ENCODE measurements at places on chromosomes 1 and 21.

DNA sequence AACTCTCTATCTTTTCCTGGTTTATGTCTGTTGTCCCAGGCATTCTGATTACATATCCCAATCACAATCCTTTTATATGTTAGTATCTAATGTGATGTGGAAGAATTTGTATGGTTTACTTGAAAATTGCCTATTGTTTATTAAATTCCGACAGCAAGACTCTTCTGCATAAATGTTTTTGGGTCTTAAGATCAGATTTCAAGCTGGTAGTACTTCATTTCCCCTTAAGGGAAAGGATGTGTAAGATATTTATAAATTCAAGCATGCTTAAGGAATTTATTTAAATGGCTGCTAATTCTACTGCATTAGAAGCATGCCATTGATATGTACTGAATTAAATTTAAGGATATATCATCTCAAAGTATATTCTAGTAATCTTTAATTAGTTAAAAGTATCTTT, 20.4 kb upstream of the GPR88 start:
- no peak for DNase-seq

DNA sequence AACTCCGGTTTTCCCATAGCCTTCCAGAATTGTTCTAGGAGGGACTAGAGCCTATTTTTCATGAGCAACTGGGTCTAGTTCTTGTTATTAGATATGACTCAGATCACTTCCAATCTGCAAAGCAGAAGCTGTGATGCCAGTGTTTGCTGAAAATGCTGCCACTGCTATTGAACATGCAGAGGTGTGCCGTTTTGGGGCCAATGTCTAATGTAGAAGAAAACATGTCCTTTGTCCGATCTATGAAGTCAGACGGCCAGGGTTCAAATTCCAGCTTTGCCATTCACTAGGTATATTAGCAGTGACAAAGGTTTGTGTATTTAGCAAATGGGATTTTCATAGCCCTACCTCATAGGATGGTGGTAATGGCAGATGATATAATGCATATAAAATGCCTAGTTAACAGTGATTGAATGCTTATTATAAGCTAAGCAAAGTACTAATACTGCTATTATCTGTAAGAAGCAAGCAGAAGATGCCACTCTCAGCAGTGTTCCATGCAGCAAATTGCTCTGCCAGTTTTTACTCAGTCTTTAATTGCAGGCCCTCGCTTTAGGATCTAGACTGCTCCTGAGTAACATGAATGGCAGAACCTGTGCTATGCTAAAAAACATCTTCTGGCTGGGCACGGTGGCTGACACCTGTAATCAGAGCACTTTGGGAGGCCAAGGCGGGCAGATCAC, 40.1 kb upstream of the CXADR start:
- DNase-seq: no peak

DNA sequence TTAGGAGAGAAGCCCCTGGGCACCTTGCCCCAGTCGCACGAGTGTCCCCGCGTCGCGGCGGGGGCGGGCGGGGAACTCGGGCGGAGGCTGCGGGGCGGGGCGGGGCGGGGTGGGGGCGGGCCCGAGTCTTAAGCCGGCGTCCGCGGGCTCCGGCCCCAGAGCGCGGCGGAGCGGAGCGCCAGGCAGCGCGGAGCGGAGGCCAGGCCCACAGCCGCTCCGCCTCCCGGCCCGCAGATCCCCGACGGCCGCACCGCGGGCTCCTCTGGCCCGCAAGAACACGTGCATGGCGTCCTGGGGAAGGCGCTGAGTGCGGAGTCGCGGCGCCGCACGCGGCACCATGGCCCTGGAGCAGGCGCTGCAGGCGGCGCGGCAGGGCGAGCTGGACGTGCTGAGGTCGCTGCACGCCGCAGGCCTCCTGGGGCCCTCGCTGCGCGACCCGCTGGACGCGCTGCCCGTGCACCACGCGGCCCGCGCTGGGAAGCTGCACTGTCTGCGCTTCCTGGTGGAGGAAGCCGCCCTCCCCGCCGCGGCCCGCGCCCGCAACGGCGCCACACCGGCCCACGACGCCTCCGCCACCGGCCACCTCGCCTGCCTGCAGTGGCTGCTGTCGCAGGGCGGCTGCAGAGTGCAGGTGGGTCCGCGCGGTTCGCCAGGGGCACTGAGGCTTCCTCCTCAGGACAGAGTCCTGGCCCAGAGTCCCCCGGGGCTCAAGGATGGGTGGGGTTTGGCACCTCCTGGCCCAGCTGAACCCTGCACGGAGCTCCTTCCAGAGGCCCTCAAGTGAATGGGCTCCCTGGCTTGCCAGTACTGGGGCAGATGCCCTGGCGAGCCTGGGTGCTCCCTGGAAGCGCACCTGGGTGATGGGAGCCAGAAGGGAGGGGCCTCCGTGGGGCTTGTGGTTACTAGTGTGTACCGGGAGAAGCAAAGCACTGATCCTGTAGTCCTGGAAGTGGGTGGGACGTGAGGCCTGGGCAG, at the start of gene ESPN:
Gene ESPN (plus strand): TSS at position 158 of the 975 bp plus-strand sequence. CDS start 180 bp downstream, at position 338.
- no peak for DNase-seq

DNA sequence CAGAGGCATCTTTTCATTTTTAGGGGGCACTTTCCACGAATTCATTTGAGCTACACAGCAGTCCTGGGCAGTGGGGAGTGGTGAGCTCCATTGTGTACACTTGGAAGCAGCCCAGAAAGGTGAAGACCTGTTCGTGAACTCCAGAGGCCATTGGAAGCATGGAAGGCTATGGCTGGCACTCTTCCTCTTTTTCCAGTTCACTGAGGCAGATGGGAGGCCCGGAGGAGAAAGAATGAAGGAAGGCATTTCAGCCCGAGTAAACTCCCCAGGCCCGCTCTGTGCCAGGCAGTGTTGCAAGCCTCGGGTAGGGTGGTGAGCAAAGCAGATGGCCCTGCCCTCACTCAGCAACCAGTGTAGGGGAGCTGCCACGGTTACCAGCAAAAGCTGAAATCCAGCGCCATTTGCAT, 673 bp upstream of the DHCR24 start:
- DNase-seq: no peak

DNA sequence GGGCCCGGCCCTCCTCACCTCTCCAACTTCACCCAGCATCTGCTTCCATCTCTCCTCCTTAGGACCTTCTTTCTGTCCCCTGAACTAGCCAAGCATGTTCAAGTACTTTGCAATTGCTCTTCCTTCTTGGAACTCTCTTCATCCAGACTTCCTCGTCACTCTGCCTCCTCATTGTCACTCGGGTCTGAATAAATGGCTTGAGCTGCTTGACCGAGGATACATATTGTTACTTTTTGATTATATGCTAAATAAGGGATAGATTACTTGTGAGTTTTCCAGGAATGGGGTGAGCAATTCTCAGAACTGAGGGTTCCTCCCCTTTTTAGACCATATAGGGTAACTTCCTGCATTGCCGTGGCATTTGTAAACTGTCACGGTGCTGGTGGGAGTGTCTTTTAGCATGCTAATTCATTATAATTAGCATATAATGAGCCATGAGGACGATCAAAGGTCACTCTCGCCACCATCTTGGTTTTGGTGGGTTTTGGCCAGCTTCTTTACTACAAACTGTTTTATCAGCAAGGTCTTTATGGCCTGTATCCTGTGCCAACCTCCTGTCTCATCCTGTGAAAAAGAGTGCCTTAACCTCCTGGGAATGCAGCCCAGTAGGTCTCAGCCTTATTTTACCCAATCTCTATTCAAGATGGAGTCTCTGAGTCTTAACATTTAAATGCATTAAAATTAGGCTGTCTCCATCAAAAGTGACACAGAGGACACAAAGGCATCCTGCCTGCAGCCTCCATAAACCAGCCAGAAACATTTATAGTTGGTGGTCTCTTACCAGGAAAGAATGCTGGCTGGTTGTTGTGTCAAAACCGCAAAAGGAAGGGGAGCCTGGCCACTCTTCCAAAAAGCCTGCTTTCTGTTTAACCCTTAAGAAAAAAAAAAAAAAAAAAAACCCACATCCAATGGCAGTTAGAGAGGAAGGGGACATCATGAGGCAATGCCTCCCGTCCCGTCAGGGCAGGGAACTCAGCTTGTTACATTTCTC, 179.3 kb downstream of the KAZN start:
- no peak for DNase-seq

GRCh38 chr1:210092366-210092765, 140.2 kb upstream of the SERTAD4 start:
- DNase-seq: no peak

- DNase-seq: no peak
These were observed 605.3 kb upstream of the USP24 start for GRCh38 chr1:55820501-55820900.

DNA sequence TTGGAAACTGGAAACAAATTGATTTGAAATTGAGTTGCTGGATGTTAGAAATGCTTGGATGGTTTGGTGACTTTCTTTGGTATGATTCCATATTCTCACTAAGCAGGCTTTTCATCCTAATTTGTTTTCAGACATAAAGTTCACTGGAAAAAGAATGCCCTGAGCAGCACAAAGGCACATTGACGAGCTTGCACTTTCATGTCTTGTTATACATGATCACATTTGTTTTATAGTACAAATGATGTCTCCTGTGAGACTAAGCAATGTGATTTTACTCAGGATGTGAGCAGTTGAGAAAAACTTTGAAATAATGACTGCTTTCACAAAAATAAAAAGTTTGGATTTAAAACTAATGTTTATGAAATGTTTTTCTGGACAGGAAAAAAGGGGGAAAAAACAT, 63.6 kb downstream of the KCNT2 start:
- no peak for DNase-seq

- DNase-seq: no peak
These were observed 987 bp downstream of the DYNLT4 start for GRCh38 chr1:44806025-44806703.

GRCh38 chr1:226588484-226588883, 39.9 kb downstream of the STUM start:
- no peak for DNase-seq

GRCh38 chr1:91314643-91315042, 90.0 kb downstream of the HFM1 start:
- DNase-seq: no peak

GRCh38 chr1:168365719-168366479, 85.2 kb downstream of the TBX19 start:
- DNase-seq: no peak

DNA sequence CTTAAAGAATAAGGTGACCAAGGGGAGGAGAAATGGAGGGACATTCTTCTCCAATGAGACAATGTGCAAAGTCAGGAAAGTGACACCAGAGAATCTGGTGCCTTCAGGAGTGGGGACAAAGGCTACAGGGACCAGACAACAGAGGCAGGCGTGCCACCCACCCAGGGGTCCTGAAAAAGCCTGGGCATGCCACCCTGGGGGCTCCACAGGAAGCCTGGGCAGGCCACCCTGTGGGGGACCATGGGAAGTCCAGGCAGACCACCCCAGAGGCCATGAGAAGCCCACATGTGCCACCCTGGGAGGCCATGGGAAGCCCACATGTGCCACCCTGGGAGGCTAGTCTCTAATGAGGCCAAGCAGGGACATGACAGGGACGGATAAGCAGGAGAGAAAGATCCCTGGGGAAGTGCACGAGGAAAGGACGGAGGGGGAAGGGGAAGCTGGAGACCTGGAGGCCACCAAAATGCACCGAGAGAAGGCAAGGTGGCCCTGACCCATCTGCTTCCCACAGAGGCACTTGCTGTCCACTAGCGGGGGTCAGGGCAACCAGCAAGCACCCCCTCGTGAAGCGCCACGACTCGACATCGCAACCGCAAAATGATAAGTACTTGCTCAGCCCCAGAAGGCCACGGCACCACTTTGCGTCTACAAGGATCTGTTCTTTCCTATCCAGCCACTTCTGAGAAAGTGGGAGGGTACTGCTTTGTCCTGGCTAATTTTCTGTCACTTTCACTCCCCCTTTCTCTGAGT, 7.2 kb upstream of the PDE9A start:
- no peak for DNase-seq

GRCh38 chr1:185279571-185279970, 37.5 kb downstream of the IVNS1ABP start:
- DNase-seq: no peak

GRCh38 chr1:18118078-18118477, 10.5 kb downstream of the IGSF21 start:
- no peak for DNase-seq

- no peak for DNase-seq
These were observed 1276.1 kb downstream of the KCNT2 start for GRCh38 chr1:195332102-195332501.

GRCh38 chr1:90114521-90115141, 119.7 kb downstream of the ZNF326 start:
- no peak for DNase-seq
